ENCODE measurements at places on chromosomes 6 and 20.

DNA sequence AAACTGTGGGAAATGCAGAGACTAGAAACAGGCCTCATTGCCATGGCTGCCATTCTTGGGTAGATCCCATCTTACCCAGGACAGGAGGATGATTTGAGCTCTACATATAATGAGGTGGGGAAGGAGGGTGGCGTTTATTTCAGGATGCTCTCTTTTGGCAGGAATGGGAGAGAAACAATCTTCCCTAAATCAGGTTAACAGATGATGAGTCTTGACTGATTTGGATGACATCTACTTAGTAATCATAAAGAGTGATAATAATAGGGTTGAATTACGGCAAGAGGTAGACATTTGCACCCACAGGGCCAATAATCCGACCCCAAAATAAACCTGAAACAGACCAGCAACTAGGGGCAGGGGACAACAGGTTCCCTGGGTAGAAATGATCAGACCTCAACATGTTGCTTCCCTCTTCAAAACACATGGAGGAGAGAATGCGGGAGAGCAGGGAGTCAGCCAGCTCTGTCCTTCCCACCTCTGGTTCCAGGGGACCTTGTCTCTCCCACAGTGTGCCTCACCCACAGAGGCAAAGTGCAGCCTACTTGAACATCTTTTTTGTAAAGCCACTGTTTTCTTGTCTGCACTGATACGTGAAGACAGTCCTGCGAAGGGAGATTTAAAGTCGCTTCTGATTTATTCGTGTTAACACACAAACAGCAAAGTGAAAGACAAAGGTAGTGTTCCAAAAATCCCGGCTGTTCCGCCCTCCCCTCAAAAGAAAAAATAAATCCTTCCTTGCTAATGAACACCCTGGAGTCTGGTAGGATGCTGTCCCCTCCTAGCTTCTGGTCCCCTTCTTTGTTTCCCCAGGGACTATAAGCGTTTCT, 3.9 kb downstream of the FOXQ1 start:
- DNase-seq, result no peak

GRCh38 chr6:159595173-159595572, 97.9 kb downstream of the SOD2 start:
- no peak for DNase-seq

GRCh38 chr6:54097753-54098152, 13.5 kb upstream of the MLIP start:
- no peak for DNase-seq

DNA sequence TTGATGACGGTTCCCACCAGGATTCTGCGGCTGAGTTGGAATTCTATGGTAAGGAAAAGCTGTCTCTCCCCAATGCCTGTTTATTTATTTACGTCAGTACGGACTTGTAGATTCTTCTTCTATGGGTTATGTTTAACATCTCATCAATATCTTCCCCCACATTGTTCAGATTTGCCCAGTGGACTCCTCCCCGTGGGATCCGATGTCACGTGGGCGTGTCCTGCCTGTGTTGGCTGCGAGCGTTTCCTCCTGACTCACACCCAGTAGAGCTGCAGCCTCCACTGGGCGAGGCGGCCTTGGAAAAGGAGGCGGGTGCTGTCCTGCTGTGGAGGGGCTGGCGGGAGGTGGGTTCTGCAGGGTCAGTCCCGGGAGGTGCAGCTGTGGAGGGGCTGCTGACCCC, 46.8 kb upstream of the SLCO4A1 start:
- DNase-seq, result no peak

GRCh38 chr6:72977114-72977513, 248.2 kb downstream of the KHDC1L start:
- peak; percentile 81 for DNase-seq

All from DMS53 (cell line).